ENCODE measurements at places on chromosomes 1 and 21. TPM values are rescaled to one million over a fixed set of nuclear protein-coding genes. Genes with fewer than 3 reads are reported as not detected.

The FAM72C gene
- total RNA-seq = 2.4 TPM

The MTARC1 gene
- 12.7 TPM for total RNA-seq

The PCSK9 gene
- total RNA-seq = 51.9 TPM

The FHAD1 gene
- 1.4 TPM for total RNA-seq

The SPATA45 gene
- total RNA-seq = not detected

The SPATA46 gene
- 3.6 TPM for total RNA-seq

The CA6 gene
- 0.17 TPM for total RNA-seq

The AQP10 gene
- 1.1 TPM for total RNA-seq

The TNNI3K gene
- 5.3 TPM for total RNA-seq

The DNTTIP2 gene
- total RNA-seq = 68.2 TPM

The HES4 gene
- 6.2 TPM for total RNA-seq

The LCE1D gene
- not detected for total RNA-seq

The CELA2A gene
- total RNA-seq = not detected

DNA sequence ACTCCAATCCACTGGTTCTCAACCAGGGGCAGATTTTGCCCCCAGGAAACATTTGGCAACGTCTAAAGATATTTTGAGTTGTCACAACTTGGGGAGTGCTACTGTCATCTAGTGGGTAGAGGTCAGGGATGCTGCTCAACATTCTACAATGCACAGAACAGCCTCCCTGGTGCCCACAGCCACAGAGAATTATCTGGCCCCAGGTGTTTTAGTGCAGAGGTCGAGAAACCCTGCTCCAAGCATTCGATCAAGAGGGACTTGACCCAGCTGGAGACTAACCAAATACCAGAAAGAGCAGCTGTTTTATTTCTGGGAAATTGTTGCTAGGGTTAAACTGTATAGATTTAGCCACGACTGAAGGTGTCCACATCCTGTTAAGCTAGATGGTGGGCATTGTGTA is 19.2 kb downstream of the CD247 start:
- ATAC-seq = no peak

- no peak for ATAC-seq
Measured at GRCh38 chr1:188444526-188444925, 1615.8 kb downstream of the PLA2G4A start.

GRCh38 chr1:243233908-243234307 is 21.2 kb downstream of the CEP170 start:
- no peak for ATAC-seq

DNA sequence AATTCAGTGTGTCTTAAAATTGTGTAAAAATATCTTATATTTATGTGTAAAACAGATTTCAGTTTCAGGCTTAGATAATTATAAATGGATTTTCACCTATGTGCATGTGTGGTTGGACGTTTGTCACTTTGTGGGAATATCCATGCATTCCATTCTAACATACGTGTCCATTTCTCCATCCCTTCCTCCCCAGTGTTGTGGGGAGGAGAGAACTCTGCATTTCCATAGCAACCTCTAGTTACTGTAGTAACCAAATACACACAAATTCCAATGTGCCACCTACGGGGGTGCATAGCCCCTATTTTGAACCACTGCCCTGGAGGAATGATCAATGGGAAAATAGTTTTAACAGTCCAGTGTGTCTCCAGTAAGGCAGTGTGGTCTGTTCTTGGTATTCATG is 79.0 kb downstream of the RASAL2 start:
- ATAC-seq = no peak

DNA sequence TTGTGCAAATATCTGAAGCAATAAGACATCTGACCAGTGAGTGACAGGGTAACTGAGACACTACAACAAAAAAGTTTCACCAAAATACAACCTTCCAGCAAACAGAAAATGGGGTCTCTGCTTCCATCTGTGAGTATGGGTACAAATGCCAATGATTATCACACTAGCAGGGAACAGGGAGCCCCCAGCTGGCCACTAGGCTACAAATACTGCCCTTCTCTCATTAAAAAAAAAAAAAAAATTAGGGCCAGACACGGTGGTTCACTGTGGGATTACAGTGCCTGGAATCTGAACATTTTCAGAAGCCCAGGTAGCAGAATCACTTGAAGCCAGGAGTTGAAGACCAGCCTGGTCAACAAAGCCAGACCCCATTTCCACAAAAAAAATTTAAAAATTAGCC is 48.4 kb upstream of the EDARADD start:
- peak; percentile 50 for ATAC-seq

- no peak for ATAC-seq
Measured at GRCh38 chr1:42392255-42392654, 11.7 kb downstream of the RIMKLA start.

- no peak for ATAC-seq
Measured at GRCh38 chr1:150386592-150386991, 22.6 kb downstream of the RPRD2 start.

GRCh38 chr1:182600745-182601415 is 3.3 kb downstream of the RGS16 start:
- ATAC-seq = no peak

DNA sequence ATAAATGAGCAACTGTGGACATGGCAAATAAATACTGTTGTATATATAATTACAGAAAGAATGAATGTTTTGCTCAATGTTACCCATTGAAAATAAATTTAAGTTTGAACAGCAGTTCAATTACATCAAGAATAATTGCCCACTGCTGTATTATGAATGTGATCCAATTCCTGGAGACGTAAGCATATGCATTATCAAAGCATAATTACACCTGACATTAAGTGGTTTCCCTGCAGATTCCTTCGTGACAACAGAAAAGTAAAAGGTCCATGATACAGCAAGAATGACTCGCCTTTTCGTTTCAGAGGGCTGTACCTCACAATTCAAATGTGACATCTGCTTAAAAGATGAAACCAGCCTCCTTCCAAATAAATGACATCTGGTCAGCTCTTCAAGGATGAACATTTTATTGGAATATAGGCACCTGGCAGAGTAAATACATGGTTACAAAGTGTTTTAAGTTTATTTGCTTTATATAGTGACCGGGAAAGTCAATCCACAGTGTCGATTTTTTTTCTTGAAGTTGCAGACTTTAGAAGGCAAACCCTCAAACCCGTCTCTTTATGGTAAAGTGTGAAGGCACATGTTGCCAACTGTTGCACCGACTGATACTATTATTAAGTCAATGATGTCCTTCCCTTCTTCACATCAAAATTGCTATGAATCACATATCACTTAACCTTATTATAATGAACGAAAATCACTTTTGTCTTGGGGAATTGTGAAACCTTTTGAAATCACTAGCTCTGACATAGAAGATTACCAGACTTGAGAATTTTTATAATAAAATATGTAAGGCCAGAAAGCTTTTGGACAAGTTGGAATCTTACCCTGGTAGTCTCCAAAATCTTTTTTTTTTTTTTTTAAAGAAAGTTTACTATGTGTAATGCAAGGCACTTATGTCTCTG is 36.2 kb upstream of the EDEM3 start:
- no peak for ATAC-seq

DNA sequence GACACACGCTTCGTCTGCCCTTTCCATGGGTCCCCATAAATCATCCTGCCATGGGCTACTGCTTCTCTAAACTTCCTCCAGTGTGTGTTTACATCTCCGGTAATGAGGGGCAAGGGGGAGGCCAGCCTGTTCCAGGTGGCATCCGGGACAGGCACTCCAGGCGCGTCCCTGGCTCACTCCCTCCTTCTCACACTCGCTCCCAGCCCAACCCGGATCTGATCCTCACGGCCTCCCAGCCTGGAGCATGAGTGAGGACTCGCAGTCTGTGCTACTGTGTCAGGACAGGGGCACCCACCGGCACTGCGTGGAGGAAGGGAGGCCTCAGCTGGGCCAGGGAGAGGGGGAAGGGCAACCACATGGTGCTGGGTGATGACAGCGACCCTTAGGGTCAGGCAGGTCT is 225.4 kb downstream of the TRABD2B start:
- ATAC-seq = no peak

- no peak for ATAC-seq
Measured at GRCh38 chr1:235908742-235909520, 42.2 kb upstream of the LYST start.

DNA sequence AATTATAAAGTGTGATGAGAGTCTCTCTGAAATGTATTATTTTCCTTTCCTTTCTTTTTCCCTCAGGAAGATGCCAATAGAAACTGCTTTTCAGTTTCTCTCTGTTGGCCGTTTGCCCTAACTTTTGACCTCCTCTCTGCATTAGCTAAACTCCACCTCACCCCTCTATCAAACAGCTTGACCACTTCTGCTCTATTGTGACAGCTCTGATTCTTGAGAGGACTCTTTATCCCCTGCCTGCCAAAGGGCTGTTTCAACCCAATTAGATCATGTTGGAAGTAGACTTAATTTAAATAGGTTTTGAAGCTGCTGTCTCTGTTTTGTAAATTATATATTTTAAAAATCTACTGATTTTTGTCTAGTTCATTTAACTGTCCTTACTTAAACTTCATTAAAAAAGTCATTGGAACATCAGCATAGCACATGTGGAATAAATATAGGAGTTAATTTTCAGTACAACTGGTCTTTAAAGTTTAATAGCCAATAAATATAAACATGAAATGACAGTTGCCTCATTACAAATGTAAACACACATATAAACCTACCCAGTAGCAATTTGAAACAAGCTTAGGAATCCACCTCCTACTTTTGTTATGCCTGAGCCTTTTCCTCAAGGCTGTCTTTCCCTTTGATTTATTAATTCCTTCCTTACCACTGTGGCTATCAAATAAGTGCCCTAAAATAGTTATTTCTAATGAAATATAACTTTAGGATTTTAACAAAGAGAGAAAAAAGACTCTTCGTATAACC is 152.0 kb downstream of the CHRM3 start:
- ATAC-seq = no peak

- no peak for ATAC-seq
Measured at GRCh38 chr1:37763791-37764413, 1.0 kb downstream of the EPHA10 start.

- no peak for ATAC-seq
Measured at GRCh38 chr1:41358131-41359021, 2.9 kb upstream of the FOXO6 start.

DNA sequence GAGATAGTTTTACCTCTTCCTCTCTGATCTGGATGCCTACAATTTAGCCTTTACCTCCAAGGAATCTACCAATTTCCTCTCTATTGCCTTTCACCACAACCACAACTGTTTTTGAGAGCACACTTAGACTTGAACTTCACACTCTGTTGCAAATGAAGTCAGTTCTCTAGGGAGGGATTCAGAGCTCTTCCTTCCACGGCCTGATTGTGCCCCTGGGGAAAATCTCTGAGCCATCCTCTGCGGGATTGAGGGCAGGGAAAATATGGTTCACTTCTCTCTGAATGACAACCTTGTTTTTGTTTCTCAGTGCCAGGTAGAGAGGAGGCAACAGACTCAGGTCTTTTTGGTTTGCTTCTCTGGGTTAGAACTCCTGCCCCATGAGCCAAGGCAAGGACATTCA is 35.4 kb upstream of the BCL10 start:
- ATAC-seq = no peak

GRCh38 chr1:230143534-230143933 is 76.5 kb downstream of the GALNT2 start:
- ATAC-seq = no peak

DNA sequence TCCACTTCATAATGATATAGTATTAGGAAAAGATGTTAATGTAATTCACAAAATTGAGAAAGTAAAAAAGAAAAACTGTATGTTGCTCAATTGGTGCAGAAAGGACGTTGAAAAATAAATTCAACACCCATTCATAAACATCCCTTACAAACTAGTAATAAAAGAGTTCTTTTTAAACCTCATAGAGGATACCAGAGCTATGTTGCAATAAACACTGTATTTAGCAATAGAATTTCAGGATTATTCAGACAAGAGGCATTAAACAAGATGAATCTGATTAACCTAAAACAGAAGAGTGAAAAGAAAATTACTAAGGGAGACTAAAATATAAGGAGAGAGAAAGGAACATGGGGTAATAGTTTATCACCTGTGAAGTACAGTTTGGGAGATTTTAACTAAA is 154.8 kb downstream of the NTPCR start:
- ATAC-seq = no peak

DNA sequence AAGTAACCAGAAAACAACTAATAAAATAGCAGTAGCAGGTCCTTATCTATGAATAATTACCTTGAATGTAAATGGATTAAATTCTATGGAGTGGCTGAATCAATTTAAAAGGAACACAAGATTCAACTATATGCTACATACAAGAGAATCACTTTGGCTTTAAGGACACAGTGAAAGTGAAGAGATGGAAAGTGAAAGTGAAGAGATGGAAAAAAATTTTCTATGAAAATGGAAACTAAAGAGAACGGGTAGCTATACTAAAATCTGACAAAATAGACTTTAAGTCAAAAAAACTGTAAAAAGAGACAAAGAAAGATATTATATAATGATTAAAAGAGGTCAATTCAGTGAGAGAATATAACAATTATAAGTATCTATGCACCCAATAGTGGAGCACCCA is 54.7 kb downstream of the C1orf185 start:
- no peak for ATAC-seq

- no peak for ATAC-seq
Measured at GRCh38 chr1:171576144-171576543, 45.9 kb upstream of the MYOCOS start.

- no peak for ATAC-seq
Measured at GRCh38 chr1:240031009-240031408, 60.7 kb upstream of the FMN2 start.

DNA sequence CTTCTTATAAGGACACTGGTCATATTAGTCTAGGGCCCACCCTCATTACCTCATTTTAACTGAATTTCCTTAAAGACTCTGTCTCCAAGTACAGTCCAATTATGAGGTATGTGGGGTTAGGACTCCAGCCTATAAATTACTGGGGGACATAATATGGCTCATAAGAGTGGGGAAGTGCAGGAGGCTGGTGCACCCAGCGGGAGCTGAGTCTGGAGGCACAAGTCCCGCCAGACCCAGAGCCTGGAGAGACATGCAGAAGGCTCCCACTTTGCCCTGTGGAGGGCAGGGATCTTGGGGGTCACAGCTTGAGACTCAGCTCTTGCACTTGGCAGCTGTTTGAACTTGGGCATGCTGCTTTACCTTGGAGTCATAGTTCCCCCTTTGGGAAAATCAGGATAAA is 250.4 kb downstream of the RHOU start:
- no peak for ATAC-seq

DNA sequence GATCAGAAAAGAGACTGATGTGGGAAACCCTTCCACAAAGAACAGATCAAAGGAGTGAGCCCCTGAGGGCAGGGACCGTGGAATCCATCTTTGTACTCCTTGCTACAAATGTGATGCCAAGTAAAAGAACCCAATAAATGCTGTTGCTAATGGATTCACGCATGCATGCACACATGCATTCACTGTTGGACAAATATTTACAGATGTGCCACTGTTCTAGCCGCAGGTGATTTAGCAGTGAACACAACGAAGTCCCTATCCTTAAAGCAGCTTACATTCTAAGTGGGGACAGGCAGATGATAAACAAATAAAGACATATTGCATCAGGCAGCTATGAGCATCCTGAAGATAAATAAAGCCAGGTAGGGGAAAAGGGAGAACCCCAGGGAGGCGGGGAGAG is 67.8 kb downstream of the ITPKB start:
- peak; percentile 36 for ATAC-seq

DNA sequence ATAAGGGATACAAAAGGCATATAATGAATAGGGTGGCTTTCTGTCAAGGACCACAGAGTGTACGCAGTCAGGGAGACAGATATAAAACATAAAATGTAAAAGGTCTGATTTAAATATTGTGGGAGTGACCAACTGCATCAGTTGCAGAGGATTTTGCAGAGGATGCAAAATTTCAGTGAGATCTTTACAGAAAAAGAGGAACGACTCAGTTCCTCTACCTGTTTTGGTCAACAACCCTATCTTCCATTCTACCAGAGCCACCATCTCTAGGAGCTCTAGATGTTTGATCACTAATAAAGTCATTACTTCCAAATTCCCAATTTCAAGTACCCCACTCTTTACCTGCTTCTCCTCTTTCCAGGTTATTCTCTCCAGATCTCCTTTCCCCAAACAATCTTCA is 16.5 kb downstream of the SOD1 start:
- no peak for ATAC-seq
